ENCODE measurements at places on chromosomes 16 and 17.

- DNase-seq: no peak
Measured at GRCh38 chr17:17022456-17022855, 19.8 kb upstream of the MPRIP start.

GRCh38 chr17:55110521-55110920 lies 142.0 kb downstream of the STXBP4 start:
- DNase-seq: no peak

DNA sequence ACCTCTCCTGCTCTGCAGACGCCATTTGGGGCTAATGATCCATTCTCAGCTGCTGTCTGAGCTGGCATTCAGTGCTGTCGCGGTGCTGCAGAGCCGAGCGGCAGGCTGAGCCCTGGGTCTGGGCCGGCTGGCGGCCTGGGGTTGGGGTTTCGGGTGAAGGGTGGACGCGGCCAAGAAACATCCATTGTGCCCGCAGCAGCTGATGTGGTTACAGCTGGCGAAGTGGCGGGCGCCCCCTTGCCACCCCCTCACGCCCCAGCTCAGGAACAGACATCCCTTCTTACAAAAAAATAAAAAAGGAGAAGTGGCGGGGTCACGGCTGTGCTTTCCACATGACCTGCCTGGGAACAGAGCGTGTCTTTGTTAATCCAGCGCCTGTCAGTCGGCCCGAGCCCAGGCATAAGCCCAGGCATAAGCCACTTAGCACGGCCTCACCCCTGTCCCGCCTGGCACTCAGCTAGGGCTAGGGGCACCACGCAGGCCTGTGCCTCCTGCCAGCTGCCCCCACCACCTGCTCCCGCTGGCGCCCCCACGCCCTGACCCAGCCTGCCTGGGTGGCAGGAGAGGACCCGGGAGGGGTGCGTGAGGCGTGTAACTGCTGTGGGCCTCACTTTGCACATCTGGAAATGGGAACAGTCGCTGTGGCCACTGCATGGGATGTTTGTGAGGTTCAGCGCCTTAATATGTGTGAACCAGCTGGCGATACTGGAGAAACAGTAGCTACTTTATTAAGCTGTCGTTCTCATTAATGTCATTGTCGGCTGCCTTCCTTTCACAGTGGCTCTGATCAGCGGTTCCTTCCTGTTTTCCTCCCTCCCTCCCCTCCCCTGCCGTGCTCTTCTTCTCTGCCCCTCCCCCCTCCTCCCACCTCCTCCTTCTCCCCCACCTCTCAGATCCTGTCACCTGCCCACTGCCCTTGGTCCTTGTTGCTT lies 197.7 kb upstream of the CIBAR2 start:
- DNase-seq: peak; percentile 52

GRCh38 chr17:73336408-73337329 lies 24.9 kb upstream of the CDC42EP4 start:
- no peak for DNase-seq

DNA sequence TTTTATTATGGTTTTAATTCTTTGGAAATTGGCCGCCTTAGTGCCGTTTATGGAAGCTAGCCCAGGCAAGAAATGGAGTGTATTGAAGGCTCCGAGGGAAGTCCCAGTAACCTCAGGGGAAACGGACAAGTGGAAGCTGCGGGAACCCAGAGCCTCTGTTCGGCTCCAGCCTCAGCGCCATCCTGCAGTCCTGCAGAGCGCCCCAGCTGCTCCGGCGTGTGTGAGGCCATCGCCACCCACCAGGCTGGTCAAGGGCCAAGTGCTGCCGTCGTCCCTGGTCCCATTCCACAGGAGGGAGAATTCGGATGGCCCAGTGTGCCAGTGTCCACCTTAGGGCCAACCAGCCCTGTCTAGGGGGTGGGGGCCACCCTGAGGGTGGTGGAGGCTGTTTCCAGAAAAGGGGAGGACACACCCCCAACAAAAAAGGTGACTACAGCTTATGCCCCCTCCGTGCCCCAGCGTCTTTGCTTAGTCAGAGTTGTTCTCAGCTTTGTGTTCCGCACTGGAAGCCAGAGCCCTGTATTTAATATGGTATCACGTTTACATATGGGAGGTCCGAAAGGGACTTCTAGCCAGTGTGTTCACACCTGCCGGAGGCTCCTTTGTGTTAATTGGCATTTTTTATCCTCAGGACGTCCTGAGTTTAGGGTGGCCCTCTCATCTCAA lies 13.0 kb downstream of the MGRN1 start:
- DNase-seq: no peak

DNA sequence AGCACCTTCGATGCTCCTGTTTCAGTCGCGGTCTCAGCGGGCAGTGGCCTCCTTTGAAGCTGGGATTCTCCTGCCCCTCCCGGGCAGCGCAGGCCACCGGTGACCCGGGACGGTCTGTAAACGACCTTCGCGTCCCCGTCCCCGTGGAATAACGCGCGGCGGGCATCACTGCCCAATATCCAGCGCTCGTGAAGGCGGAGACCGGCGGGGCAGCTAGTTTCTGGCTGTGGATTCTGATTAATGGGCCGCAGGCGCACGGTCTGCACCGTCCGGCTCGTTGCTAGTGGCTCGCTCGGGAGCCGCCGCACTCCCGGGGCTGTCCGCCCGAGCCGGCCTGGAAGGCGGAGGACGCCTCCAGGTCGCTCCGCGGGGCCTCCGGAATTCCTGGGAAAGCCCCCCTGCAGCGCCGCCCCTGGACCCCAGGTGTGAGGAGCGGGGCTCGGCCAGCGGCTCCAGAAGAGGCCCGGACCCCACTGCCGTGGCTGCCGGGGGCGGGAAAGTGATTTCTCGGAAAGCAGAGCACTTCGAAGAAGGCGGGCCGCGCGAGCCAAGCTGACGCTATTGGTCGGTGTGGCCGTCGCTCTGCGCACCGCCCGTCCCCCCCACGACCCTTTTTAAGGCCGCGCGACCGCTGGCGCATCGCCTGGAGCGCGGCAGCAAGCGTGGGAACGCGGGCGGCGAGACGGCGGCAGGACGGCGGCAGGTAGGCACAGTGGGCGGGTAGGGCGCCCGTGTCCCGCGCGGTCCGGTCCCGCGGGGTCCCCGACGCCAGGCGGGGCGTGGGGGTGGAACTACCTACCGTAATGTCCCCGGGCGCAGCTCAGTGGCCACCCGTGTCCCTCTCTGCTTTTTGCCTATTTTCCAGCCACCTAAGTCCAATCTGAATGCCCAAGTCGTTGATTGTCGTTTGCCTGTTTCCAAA lies at the start of gene IRF8:
Gene IRF8, plus strand, starts transcription at position 642 of the 922 bp plus-strand sequence. CDS start 3,854 bp downstream, outside the sequence.
- peak; percentile 73 for DNase-seq

DNA sequence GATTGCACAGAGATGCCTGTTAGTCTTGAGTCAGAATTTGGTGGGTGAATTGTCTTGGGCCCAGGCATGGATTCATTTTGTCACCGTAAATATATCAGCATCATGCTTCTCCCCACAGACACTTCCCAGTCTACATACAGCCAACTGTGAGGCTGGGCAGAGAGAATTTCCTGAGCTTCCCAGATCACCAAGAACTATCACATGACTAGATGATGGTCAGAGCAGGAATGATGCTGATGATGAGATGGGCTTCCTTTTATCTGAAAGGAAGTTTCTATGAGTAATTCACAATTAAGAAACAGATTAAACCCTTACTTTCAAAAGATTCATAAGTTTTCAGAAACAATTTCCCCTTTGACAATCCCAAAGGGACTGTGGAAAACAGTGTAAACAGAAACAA lies 323 bp upstream of the KRTAP9-9 start:
- no peak for DNase-seq

DNA sequence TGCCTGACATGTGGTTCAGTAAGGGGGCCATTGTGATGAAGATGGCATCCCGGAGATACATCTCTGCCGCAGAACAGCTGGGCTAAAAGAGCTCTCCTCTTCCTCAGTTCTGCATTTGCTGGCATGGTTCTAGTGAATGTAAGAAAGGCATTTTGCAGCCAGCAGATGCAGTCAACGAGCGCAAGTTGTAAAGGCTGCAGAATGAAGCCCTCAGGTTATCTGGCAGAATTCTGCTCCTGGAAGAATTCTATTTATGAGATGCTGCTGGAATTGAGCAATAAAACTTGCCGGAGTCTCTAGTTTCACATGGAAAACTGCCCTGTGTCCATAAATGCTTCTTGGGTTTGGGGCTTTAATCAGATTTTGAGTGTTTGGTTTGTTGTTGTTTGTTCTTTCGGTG lies 176.8 kb upstream of the HSBP1 start:
- no peak for DNase-seq

GRCh38 chr17:21843951-21844590 lies 151.7 kb downstream of the KCNJ18 start:
- no peak for DNase-seq

DNA sequence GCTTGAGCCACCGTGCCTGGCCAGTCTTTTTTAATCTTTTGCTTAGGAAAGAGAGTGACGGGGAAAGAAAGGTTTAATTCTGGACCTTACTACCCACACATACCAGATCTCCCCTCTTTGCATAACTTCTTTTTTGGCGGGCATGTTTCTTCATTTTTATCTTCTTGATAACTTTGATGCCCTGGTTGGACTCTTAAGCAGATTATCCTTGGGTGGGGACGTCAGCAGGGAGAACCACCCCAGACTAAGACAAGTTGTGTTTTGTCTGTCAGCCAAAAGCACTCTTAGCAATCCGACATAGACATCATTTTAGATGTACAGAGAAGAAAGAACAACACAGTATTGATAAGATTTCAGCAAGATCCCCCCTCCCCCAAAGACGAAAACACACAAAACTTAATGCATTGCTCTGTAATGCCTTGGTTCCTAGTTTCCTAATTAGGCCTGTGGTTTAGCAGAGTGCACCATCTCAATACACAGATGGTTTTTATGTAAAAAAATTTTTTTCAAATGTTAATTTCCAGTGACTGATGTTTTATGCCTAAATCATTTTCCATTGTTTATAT lies 99.9 kb downstream of the MSI2 start:
- DNase-seq: no peak

GRCh38 chr16:56716761-56717160 lies 13.2 kb upstream of the NUP93 start:
- no peak for DNase-seq

DNA sequence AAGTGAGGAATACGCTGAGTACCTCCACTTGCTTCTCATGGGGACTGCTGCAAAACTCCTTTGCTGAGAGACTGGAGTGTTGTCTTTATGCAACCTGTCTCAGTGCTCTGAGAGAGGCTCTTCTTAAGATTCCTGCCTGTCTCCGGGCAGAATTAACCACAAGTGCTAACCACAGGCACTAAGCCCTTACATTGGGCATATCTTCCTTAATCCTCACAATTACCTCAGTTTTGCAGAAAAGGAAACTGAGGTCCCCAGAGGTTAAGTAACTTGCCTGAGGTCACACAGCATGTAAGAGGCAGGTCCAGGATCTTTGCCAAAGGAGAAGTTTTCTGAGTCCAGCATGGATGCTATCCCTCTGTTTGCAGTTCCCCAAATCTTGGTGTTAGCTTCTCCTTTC lies 86.0 kb downstream of the GP2 start:
- no peak for DNase-seq

GRCh38 chr16:4908854-4909401 lies 28.0 kb downstream of the PPL start:
- no peak for DNase-seq

DNA sequence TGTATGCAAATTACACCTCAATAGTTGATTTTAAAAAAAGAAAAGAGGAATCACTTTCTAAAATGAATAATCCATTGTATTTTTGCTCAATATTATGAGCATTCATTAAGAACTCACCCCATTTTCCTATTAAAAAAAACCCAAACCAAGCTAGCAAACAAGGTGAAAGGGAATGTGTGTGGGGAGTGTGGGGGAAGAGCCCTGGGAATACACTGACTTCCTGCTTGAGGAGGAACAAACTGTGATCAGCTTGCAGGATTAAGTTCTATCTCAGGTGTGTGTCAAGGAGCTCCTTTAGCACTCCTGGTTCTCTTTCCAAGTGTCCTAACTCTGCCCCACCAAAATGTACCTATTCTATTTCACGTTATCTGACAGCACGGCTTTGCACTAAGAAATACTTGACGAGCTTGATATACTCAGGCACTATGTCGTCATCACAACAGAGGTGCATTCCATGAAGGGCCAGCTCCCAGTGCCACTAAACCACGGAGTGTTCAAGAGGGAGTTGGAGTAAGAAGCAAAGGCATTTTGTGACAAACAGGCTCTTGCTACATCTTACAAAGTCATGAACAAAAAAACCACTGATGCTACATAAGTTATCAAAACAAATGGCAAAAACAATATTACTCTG lies 73.2 kb downstream of the MYH10 start:
- DNase-seq: no peak

GRCh38 chr17:74235040-74235581 lies 21.7 kb downstream of the TTYH2 start:
- DNase-seq: no peak

GRCh38 chr16:47072158-47072557 lies 71.6 kb downstream of the NETO2 start:
- DNase-seq: no peak

DNA sequence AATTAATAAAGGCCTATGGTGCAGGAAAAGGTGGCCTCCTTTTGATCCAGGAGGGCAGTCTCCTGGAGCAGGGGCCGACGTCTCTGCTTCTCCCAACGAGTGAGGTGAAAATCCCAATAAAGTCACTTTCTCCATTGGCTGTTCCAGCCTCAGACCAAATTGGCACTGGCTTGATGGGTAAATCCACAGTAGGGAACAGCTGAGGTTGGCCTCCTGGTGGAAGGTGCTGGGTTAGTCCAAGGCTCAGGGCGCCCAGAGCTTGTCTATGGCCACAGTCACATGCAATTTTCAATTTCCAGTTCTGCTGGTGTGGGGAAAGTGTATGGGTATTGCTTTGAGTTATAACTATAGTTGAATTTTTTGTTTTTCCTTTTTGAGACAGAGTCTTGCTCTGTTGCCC lies 79.0 kb downstream of the NETO2 start:
- DNase-seq: no peak

- no peak for DNase-seq
Measured at GRCh38 chr17:65092262-65092661, 35.7 kb upstream of the GNA13 start.

- peak; percentile 27 for DNase-seq
Measured at GRCh38 chr17:42980766-42981397, 517 bp downstream of the RUNDC1 start.

DNA sequence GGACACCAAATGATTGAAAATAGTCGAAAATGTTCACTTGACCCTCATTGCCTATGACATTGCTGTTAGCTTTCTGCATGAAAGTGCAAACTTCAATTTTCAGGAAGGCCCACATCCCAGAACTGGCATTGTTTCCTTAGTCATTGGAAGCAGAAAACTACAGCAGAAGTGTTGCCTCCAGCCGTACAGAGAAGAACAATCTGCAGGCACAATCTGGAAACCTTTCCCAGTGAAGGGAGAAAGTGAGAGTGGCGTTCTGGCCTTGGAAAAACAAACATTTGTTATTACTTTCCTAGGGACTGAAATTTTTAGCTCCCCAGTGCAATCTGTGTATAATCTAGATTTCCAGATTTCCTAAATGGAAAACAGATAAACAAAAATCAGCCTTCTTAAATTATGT lies 529.5 kb upstream of the RBFOX1 start:
- DNase-seq: no peak

- DNase-seq: no peak
Measured at GRCh38 chr17:37833237-37833859, 88.5 kb upstream of the HNF1B start.

DNA sequence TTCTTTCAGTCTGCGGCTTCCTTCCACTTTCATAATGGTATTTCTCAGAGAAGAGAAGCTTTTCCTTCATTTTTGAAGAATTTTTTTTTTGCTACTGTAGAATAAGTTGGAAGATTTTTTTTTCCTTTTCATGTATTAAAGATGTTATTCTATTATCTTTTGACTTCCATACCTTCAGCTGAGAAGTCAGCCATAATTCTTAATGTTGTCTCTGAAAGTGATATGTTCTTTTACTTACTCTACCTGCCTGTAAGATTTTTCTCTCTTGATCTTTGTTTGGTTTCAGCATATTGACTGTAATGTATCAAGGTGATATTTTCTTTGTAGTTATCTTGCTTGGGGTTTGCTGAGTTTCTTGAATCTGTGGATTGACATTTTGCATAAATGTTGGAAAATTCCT lies 143.5 kb upstream of the TOX3 start:
- no peak for DNase-seq

Measured in heart right ventricle (tissue), 16 donors.